GM04504 (cell line): ENCODE measurements at places on chromosomes 6 and 20.

DNA sequence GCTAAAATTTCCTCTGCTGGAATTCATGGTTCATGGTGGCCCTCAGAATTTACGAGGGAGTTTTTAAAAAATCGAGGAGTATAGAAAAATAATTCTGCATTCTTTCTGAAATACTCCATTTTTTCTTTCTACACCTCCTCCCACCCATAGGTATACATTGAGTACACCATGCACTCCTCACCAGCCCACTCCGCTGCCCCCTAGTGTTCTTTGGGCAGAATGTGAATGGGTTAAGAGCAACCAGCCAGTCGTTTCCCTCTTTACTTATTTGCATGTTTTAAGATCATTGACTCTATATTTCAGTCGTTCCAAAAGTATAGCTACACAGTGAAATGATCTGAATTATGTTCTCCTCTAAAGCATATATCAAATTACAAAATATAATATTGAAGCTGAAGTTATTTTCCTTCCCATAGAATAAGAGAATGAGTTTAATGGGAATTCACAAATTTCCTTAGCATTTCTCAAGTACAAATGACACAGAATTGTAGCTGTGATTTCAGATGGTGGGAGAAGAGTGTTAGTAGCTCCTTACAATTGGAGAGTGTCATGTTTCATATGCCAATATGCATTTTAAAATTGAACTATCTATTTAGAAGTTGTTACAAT lies 977.7 kb upstream of the SLC35B3 start:
- DNase-seq = no peak

- DNase-seq = no peak
Measured at GRCh38 chr6:131042664-131043063, 20.4 kb downstream of the EPB41L2 start.

DNA sequence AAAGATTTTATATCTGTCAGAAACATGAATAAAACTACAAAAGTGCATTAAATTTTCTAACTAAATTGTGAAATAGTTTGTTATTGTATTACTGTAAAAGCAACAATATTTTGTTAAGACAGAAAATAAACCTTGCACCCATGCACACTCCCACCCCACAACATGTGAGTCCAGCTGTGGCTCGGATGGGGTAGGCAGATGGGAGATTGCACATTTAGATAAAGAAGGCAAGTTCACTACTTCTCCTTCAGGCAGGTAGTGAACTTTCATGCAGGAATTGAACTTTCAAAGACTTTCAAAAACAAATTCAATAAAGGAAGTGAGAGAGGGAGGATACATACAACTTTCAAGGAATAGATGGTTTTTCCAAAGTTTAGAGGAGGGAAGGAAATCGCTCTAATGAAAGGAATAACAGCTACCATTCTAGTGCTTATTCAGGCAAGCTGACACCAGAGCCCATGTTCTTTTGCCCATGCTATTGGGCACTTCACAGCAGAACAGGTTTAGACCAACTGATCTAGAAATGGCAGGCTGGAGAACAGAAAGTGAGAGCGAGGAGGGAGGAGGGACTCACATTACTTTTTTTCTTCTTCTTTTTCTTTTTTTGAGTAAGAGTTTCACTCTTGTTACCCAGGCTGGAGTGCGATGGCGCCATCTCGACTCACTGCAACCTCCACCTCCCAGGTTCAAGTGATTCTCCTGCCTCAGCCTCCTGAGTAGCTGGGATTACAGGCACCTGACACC lies 28.5 kb downstream of the SF3B5 start:
- DNase-seq = no peak

GRCh38 chr6:121748376-121748775 lies 312.9 kb downstream of the GJA1 start:
- peak; percentile 56 for DNase-seq
